ENCODE measurements at places on chromosomes 6 and 20.

GRCh38 chr6:143018955-143019354 is 41.7 kb upstream of the AIG1 start:
- DNase-seq = no peak

DNA sequence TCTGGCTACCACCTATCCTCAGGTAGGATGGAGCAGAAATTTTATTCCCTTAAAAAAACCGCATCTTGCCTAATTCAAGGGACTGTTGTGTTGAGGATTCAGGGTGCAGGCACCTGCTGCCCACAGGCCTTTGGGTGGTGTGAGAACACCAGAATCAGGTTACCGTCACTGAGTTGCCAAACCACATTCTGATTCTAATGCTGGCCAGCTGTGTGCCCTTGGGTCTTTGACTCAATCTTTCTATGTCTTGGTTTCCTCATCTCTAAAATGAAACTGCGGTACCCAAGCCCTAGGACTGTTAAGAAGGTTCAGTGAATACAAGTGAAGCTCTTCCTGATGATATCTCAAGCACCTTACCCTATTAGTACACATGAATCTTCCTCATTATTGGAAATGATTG is 827.3 kb downstream of the DHX35 start:
- no peak for DNase-seq

GRCh38 chr6:126766820-126767219 is 351.7 kb upstream of the RSPO3 start:
- no peak for DNase-seq

DNA sequence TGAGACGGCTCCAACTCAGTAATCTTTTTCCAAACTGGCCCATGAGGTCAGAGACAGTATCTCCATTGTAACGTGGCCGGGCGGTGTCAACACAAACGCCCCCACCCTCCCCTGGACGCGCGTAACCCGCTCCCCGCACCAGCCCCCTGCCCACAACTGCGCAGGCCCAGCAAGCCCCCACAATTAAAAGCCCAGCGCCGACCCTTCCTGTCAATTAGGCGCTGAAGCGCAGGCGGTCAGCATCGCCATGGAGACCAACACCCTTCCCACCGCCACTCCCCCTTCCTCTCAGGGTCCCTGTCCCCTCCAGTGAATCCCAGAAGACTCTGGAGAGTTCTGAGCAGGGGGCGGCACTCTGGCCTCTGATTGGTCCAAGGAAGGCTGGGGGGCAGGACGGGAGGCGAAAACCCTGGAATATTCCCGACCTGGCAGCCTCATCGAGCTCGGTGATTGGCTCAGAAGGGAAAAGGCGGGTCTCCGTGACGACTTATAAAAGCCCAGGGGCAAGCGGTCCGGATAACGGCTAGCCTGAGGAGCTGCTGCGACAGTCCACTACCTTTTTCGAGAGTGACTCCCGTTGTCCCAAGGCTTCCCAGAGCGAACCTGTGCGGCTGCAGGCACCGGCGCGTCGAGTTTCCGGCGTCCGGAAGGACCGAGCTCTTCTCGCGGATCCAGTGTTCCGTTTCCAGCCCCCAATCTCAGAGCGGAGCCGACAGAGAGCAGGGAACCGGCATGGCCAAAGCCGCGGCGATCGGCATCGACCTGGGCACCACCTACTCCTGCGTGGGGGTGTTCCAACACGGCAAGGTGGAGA is at the start of the genes HSPA1A and HSPA1L:
Gene HSPA1A, plus strand, starts transcription at position 519 of the 814 bp plus-strand sequence. Its CDS starts 214 bp downstream, at position 733.
Gene HSPA1L, minus strand, starts transcription at position 259 of the 814 bp plus-strand sequence. CDS start 3,311 bp downstream, outside the sequence.
- peak; percentile 97 for DNase-seq

DNA sequence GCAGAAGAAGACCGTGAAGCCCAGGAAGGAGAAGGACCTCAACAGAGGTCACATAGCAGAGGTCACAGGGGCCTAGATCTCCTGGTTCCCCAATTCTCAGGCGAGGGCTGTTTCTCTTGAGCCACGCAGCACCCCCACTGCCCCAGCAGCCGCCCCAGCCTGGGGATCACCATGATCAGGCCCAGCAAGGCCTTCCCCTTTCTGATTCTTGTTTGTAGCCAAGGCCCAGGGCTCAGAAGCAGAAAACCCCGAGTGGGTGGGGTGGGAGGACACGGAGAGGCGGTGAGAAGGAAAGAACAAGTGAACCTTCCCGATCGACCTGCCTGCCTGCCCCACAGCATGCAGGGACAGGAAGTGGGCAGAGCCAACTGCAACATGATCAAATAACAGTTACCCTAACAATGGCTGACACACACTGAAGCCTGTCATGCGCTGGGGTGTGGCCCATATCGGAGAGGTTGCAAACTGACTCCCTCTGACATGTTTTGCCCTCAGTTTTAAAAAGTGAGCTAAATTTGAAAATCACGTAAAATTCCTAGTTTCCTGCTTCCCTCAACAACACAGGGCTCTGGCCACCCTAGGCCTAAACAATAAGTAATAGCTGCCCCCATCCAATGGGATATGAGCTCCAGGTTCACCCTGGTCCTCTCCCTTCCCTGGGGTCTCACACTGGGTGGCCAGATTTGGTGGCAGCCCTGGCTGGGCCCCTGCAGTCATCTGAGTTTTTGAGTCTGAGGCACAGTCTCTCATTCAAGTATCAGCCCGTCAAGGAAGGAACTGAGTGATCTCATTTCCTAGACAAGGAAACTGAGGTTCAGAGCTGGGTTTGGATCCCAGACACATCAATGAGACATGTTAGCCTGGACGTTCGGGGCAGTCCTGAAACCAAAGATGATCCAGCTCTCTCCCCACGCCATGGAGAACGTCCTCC is 6.5 kb downstream of the PEDS1 start:
- DNase-seq = no peak

Data from NCI-H524 (cell line).